NAMALWA (cell line): ENCODE measurements at places on chromosomes 7 and 10.

DNA sequence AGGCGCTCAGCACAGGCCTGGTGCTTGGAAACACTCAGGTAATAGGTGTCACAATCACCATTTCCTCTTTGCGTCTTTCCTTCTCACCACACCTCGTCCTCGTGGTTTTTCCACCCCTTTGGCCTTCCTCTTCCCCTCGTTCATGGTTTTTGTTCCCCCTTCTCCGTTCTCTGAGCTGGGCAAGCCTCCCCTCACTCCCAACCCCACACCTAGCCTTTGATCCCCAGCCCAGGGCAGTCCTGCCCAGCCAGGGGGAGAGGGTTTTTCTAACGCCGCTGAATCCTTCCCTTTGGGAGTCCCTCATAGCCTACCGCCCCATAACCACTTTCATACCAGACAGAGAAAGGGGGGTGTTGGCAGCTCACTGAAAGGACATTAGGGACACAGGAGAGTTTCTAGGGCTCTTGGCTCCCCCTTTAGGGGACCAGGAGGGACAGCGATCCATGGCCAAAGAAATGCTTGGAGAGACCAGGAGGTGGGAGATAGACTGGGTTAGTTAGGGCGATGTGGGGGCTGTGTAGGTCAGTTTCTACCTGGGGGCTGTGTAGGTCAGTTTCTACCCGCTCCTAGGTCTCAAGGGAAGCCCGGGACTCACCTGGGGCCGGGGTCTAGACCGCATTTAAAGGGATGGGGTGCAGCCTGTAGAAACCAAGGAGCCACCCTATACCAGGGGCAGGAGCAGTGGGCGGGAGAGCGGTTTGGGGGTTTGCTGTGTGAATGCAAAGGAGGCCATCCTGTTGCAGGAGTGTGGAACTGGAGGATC is 1.4 kb downstream of the EPHB4 start:
- peak; percentile 44 for DNase-seq

- DNase-seq, result no peak
Measured at GRCh38 chr7:111092406-111093236, 1.7 kb downstream of the LRRN3 start.

GRCh38 chr10:98253499-98253898 is 14.5 kb downstream of the LOXL4 start:
- DNase-seq, result no peak

GRCh38 chr10:130393342-130393741 is 257.2 kb downstream of the GLRX3 start:
- DNase-seq, result no peak

DNA sequence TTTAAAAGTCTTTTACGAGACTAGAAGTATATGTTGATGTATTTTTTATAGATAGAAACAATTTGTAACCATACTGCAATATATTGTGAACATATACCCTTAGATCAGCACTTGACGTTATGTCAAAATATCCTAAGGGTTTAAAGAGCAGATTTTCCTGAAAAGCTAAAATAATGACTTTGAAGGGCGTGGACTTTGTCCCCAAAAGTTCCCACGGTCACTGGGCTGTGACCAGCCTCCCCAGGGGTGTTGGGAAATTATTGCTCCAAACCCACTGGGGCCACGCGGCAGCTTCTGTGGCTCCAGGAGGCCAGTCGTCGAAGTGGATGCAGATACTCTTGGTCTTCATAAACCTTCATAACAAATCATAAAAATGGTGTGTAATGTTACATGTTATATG is 29.9 kb downstream of the DNAJB6 start:
- no peak for DNase-seq

DNA sequence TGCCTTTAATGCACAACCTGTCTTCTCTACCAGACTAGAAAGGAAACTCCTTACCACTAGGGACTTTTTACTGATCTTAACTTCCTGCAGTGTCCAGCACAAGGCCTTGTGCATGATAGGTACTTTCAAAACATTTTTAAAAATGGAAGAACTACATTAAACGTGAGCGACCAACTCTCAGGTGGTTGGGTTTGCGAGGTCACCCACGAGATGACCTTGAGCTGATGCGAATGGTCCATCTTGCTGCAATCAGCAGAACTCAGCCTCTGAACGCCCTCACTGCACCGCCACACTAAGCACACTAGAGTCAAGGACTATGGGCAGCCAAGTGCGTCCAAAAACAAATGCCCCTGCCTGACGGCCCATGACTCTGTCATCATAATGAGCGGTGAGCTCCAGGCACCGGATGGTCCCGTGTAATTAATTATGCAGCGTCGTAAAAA is 34.9 kb upstream of the PTF1A start:
- peak; percentile 9 for DNase-seq

- DNase-seq, result no peak
Measured at GRCh38 chr7:77520261-77520660, 16.8 kb upstream of the PTPN12 start.

DNA sequence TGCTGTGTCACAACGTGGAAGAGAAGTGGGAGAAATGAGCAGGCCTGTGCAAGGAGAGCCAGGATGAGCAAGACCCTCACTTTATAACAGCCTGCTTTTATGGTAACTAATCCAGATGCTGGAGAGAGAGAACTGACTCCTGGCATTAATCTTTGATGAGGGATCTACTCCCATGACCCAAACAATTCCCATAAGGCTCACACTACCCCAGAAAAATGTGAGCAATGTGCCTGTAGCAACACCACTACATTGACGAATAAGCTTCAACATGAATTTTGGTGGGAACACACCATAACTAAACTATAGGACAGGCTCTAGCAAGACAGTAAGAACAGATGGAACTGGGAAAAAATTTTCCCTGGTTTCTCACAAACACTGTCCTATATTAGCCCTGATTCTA is 173.6 kb upstream of the PRSS58 start:
- DNase-seq, result no peak

GRCh38 chr10:44564790-44565189 is 179.9 kb upstream of the CXCL12 start:
- DNase-seq, result no peak

DNA sequence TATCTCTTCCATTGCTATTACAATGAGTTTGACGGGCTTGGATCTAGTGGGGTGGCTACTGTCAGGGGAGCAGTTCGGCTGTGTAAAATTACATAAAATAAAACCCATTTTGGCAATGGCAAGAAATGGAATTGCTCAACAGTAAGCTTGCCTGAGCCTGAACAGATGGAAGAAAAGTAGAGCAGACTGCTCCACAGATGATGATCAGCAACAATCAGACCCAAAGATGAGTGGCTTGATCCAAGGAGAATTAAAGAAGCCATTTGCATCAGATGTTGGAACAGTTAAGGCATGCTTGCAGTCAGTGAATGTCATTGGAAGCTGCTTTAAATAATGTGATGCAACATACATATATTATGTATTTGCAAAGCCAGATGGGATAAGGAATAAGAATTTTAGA is 256.6 kb upstream of the SMIM30 start:
- no peak for DNase-seq

- no peak for DNase-seq
Measured at GRCh38 chr7:82209179-82209747, 234.3 kb downstream of the CACNA2D1 start.

DNA sequence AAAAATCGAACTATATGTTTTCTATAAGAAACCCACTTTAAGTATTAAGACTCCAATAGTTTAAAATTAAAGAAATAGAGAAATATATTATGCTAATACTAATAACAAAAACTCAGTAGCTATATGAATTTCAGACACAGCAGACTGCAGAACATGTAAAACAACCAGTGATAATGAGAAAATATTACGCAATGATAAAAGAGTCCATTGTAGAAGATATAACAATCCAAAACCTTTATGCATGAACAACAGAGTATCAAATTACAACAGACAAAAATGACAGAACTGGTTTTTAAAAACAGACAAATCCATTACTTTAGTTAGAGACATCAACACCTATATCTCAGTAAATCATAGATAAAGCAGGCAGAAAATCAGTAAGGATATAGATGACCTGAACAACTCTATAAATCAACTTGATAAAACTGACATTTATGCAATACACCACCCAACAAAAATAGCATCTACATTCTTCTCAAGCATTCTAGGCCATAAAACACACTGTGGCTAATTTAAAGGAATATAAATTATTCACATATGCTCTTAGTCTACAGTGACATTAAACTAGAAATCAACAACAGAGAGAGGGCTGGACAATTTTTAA is 669.5 kb upstream of the GHITM start:
- DNase-seq, result no peak

- no peak for DNase-seq
Measured at GRCh38 chr10:69502589-69502988, 51.3 kb downstream of the TSPAN15 start.

- DNase-seq, result no peak
Measured at GRCh38 chr7:88302486-88302885, 4.2 kb downstream of the STEAP4 start.

DNA sequence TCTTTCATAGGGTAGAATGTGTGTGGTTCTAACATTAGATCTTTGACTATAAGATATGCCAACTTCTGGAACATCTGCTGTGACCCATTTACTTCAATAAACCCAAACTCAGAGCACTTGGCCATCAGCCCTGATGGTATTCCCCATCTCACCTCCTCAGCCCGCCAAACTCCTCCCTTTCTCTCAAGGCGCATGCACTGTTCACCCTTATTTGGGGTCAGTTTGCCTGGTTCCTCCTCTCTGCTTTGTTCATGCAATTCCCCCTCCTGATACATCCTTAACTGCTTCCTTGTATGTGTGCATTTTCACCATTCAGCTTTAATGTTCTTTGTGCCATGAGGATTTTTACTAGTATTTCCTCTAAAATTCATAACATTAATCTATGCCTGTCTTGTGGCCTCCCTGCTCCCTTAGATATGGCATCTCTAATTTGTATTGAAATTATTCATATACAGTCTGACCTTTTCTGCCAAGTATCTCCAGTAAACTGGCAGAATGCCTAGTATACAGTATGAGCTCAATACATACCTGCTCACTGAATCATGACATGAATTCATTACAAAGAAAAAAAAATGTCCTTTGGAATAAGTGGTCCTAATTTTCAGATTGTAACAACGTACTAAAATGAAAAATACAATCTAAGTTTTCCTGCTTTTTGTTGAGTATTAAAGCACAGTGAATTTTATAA is 336.8 kb upstream of the IGFBP3 start:
- no peak for DNase-seq

GRCh38 chr7:106290319-106290718 is 5.5 kb upstream of the NAMPT start:
- DNase-seq, result no peak

DNA sequence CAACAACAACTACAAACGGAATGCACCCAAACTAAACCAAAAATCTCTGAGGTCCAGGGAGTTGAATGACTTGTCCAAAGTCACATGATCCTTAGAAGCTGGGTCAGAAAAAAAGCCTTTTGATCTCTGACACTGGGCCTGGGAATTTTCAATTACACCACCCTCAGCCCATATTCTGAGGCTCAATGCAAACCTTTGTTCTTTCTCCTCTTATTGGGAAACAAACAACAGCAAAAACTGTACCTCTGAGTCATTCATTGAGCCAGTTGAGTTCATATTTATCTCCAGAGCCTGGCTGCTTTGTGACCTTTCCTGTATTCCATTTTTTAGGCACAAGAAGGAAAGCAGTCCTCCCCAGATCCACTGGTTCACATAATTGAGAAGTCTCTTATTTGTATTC is 51.2 kb upstream of the SORCS1 start:
- no peak for DNase-seq

- DNase-seq, result peak; percentile 28
Measured at GRCh38 chr7:19397911-19398310, 252.7 kb upstream of the FERD3L start.

DNA sequence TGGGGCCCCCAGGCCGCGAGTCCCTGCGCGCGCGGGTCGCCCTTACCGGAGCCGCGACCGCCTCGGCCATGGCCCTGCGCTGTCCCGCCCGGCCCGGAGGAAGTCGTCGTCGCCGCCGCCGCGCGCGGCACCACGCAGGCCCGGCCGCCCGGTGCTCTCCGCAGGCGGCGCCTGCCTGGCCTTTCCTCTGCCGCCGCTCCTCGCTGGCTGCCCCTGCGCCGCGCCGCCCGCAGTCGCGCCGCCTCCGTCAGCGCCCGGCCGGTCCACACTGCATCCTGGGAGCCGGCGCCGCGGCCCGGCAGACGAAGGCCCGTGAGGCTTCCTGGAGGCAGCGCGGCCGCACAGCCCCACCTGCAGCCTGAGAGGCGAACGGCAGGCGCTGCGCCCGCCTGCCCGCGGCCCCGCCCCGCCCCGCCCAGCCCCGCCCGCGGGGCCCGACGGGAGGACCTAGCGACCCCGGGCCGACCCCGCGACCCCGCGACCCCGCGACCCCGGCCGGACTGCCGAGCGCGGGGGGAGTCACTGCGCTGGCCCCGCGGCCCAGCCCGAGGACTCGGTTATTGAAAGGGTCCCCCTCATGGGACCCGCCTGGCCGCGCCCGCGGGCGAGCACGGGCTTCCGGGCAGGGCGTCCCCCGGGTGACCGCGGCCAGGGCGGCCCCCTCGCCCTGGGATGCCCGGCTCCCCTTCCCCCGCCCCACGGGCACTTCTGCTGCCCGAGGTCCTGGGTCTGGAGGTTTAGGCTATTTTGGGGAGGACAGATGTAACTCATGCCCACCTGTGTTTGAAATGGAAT is at the start of gene ZNF746:
Gene ZNF746 (minus strand): TSS at position 343 of the 795 bp plus-strand sequence. CDS start 273 bp downstream, at position 70.
- DNase-seq, result peak; percentile 91

DNA sequence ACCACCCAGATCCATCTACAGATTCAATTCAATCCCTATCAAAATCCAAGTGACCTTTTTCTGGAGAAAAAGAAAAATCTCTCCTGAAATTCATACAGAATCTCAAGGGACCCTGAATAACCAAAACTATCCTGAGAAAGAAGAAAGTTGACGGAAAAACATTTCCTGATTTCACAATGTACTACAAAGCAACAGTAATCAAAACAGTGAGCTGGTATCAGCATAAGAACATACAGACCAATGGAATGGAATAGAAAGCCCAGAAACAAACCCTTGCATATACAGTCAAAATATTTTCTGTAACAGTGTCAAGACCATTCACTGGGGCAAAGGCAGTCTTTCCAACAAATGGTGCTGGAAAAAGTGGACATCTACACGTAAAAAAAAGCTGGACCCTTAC is 89.9 kb downstream of the JMJD1C start:
- DNase-seq, result no peak

DNA sequence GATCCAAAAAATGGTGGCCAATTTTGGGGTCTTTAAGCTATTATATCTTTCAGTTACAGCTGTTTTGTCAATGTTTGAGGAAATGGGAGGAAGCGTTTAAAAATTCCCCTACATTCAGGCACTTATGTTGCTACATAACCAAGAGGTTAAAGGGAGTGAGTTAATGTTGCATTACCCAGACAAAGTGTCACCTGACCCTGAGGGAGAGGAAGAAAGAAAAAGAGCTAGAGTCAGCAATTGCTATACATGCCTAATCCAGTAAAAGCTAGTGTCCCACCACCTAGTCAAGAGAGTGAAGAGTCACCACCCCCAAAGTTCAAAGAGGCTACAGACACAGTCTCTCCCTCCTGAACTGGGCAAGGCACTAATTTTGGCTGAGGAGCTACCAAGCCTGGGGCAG is 69.5 kb upstream of the ZNF92 start:
- DNase-seq, result no peak

DNA sequence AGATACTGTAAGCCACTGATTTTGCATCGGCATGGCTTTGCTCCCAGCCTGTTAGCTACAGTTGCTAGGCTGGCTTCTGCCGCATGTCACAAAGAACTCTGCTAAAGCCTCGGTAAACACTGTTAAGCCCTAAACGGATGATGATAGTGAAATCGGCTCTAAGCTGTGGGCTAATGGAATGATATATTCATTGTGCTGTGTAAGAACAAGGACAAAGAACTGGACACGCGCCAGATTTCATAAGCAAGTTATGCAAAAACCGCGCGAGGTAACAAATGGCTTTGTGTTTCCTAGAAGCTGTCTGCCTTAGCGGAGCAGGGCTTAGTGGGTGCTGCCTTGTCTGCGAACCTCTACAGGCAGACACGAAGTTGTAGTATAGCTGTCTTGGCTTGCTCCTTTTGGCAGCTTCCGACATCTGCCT is 331.3 kb upstream of the COBL start:
- DNase-seq, result no peak

- no peak for DNase-seq
Measured at GRCh38 chr10:98577578-98577977, 130.8 kb upstream of the HPS1 start.
